ENCODE measurements at places on chromosomes 11 and 22. TPM values are rescaled to one million over a fixed set of nuclear protein-coding genes. Genes with fewer than 3 reads are reported as not detected.

GAS2L1 gene
- 30.5 TPM for polyA plus RNA-seq

SYVN1 gene
- polyA plus RNA-seq = 45.1 TPM

KCNE3 gene
- polyA plus RNA-seq = 0.51 TPM

SEPTIN5 gene
- polyA plus RNA-seq = 37.8 TPM

TRIM48 gene
- not detected for polyA plus RNA-seq

ASPHD2 gene
- 5.3 TPM for polyA plus RNA-seq

- DNase-seq = no peak
These were observed 272.1 kb downstream of the BRD1 start for GRCh38 chr22:49555526-49555925.

- no peak for DNase-seq
These were observed 129.3 kb upstream of the B3GAT1 start for GRCh38 chr11:134541355-134541754.

DNA sequence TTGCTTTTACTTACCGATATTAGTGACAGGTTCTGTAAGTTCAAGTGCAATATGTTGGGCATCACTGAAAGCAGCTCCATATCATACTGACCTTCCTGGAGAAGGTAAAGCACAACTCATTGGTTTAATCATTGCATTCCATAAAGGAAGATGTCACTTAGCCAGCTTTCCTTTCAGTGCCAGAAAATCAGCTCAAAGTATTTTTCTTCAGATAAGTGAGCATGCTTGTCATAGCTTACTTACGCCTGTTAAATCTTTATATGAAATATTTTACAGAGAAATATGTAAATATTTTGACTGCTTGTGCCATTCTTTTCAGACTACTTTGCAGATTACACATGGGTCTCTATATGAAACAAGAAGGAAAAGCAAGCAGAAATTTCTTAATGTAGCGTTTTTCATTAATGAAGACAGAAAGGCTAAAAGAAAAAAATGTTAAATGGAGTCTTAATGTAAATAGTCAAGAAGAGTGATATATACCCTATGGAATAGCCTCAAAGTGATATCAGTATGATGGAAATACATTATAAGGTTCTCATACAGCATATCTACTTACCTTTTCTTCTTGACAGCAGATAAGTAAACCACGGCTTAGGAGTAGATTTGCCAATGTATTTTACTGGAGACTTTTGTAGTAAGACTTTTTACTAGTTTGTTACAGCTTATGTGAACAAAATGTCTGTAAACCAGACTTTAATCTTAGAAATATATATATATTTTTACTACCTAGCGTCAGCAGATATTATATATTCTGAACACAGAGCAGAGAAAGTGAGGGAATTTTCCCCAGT lies 649.7 kb downstream of the METTL15 start:
- peak; percentile 85 for DNase-seq

- DNase-seq = no peak
These were observed 40.2 kb downstream of the HTR3A start for GRCh38 chr11:114015117-114015516.

GRCh38 chr22:42282943-42283277 lies 12.5 kb upstream of the TCF20 start:
- DNase-seq = no peak

DNA sequence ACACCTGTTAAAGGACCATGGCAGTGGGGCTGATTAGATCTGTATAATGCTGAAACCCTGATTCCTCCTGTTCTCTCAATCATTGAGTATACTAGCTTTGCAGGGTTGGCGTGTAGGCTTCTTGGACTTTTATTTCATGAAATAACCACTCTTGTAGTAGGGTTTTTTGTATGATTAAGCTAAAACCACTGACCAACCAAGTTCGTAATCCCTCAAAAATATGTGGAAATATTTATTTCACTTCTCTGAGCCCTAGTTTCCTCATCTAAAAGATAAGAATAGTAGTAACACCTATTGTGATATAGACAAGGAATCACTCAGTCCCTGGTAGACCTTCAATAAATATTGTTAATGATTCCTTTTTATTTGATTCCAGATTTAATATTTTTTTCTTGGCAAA lies 4.2 kb downstream of the API5 start:
- DNase-seq = no peak

- DNase-seq = no peak
These were observed 110.7 kb downstream of the EHF start for GRCh38 chr11:34731603-34732002.

GRCh38 chr22:37659897-37660708 lies 1.6 kb downstream of the PDXP start:
- no peak for DNase-seq

- DNase-seq = no peak
These were observed 64.6 kb upstream of the POU2AF1 start for GRCh38 chr11:111443640-111444039.

DNA sequence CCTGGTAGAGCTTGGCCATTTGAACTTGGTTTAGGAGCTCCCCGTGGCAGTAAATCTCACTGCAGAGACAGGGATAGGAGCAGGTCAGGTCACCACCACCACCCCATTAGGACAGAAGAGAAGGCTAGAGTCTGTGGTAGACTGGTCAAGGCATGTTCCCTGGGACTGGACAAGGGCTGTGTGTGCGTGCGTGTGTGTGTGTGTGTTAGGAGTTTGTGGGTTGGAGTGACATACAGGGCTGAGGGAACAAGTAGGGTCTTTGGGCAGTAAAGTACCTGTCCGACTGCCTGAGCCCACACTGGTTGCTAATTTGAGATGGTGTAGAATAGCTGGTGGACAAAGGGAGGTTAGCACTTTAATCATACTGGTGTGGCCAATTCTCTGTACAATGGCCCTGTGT lies 16.1 kb downstream of the TREH start:
- no peak for DNase-seq

GRCh38 chr11:58641803-58642581 lies 19.5 kb downstream of the CNTF start:
- no peak for DNase-seq

- no peak for DNase-seq
These were observed 35.9 kb upstream of the POU2AF1 start for GRCh38 chr11:111414936-111415335.

DNA sequence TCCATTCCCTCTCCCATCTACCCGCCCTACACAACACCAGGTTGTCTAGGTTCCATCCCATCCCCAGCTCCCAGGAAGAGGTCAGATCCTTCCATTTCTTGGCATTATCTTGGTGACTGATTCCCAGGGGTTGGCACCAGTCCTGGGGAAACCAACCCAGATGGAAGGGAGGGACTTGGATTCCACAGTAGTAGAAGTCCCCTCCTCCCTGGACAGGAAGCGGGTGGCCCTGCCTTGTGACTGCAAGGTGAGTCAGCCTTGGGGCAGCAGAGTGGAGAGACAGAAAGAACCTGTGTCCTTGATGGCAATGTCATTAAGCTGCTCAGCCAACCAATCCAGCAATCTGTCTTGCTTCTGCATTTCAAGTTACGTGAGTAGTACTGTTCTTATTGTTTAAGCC lies 26.5 kb downstream of the SYT13 start:
- no peak for DNase-seq

DNA sequence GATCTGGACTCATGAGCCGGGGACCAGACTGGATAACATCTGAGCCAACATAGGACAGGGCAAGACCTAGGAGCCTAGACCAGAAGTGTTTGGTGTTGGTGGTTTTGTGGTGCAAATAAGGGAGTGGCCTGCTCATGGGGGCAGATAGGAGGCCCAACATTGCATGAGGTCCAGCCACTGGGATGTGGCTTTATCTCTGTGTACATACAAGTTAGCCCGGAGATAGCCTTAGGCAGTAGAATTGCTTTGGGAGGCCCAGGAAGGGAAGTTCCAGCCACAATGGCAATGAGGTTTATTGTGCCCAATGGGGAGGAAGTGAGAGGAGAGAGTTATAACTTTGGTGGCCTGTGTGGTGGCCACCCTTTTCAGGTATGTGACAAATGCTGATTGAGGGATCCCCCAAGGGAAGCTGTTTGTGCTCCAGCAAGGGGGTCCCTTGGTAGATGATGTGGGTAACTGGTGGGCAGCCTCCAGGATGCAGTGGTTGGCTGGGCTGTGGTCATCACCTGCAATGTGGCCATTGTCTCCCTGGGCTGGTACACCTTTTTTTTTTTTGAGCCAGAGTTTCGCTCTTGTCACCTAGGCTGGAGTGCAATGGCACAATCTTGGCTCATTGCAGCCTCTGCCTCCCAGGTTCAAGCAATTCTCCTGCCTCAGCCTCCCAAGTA lies 6.4 kb downstream of the LMO2 start:
- DNase-seq = no peak

GRCh38 chr22:31106731-31107177 lies 614 bp downstream of the SELENOM start:
- DNase-seq = no peak

DNA sequence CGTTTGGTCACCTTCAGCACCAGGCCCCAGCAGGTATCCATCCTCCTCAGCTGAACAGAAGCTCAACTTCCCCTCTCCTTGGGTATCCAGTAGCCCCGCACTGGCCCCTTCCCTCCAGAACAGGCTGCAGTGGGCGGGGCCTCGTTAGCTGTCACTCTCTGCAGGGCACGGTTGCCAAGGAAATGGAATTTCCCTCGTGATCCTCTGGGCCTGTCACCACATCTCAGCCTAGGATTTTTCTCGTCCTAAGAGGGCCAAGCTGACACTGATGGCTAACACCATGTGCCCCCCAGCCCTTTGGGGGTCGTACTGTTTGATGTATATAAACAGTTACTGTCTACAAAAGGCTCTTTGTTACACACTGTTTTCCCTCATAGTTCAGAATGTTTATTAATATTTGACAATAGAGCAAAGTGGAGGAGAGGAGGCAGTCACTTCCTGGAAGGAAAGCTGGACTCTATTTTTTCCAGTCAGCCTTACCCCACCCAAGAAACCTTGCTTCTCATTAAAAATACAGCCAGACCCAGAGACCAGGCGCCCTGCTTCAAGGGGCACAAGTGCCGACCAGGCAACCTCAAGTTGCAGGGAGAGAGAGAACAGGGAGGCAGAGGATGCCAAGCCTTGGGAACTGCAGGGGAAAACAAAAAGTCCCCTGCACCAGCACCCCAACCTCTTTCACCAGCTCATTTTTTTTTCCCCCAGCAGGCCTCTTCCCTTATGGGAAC lies 44.5 kb downstream of the FEZ1 start:
- peak; percentile 67 for DNase-seq

DNA sequence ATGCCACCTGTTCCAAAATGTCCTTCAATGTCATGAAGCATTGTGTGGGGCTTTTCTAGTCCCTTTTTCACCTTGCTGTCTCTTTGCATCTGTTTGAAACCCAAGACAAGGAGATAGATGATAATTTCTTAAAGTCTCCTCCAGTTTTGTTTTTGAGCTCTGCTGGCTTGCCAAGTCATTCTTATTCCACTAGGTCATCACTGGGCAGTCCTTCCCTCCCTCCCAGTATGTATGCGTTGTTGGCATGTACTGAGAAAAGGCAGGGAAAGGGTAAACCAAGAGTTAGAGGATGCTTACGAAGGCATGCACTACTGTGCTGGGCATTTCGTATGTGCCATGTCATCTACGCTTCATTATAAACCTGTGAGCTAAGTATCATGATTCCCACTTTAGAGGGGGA lies 78.6 kb downstream of the PARVA start:
- DNase-seq = no peak

GRCh38 chr11:126181939-126182730 lies 29.3 kb downstream of the RPUSD4 start:
- no peak for DNase-seq

- no peak for DNase-seq
These were observed 54.3 kb downstream of the DDI1 start for GRCh38 chr11:104090767-104091166.

- peak; percentile 98 for DNase-seq
These were observed 10.1 kb downstream of the C11orf91 start for GRCh38 chr11:33690290-33691065.

DNA sequence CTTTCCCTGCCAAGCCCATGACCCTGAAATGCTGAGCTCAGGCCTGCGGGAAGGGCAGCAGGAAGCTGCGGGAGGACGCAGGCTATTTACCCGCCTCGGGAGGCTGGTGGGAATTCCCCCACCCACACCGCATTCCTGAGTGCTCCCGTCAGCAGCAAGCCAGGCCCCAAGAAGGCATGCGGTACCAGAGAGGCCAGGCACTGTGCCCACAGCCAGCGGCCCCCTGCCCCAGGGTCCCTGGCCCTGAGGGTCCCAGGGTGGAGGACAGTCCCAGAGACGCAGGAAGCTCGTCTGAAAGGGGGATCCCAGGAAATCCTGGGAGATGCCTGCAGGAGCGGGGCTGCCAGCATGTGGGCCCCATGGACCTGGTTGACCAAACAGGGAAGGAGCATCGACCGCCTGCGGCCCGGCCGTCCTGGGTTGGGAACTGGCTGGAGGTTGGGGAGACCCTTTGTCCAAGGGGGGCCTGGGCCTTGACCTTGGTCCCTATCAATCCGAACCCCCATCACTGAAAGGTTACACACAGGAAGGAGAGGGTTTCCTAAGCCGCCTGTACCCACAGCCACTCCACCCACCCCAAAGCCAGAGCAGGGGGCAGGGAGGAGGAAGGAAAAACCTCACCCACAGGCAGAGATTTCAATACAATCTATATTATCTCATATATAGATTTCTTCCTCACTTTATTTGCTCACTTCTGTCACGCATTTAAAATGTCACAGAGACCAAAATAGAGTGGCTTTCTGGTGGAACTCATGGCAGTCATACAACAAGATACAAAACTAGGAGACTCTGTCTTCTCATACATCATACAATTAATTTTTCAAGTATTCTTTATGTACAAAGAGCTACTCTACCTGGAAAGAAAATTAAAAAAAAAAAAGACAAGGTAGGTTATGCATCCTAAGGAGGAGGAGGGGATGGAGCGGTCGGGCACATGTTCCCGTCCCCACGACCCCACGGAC lies 17.1 kb downstream of the MAFF start:
- DNase-seq = peak; percentile 94

- no peak for DNase-seq
These were observed 21.0 kb downstream of the PARVB start for GRCh38 chr22:44045145-44045544.

DNA sequence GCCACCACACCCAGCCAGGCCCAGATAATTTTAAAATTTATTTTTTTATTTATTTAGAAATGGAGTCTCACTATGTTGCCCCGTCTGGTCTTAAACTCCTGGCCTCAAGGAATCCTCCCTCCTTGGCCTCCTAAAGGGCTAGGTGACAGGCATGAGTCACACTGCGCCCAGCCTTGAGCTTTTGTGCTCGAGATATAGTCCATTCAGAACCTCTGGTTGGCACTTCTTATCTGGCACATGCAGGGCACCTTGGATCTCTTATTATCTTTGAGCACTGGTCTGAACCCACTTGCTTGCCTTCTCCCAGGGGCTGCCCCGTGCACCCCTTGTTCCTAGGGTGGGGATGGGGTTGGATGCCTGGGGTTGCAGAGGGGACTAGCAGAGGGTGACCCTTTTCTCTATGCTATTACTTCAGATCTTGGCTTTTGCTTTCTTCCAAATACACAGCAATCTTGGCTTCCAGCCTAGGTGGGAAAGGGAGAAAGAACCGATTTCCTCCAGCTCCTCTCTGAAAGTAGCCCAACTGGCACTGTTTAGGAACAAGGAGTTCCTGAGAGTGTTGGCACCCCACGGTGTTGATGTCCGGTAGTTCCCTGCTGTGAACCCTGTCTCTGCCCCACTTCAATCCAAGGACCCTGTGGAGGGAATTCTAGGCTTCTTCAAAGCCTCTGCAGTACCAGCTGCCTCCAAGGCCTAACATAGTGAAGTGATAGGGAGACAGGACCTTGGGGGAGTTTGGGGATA lies 1.3 kb upstream of the SLC3A2 start:
- peak; percentile 43 for DNase-seq
